ENCODE measurements at places on chromosomes 2 and 18.

GRCh38 chr2:219010162-219010756 lies 17.0 kb upstream of the CRYBA2 start:
- peak; percentile 17 for DNase-seq

DNA sequence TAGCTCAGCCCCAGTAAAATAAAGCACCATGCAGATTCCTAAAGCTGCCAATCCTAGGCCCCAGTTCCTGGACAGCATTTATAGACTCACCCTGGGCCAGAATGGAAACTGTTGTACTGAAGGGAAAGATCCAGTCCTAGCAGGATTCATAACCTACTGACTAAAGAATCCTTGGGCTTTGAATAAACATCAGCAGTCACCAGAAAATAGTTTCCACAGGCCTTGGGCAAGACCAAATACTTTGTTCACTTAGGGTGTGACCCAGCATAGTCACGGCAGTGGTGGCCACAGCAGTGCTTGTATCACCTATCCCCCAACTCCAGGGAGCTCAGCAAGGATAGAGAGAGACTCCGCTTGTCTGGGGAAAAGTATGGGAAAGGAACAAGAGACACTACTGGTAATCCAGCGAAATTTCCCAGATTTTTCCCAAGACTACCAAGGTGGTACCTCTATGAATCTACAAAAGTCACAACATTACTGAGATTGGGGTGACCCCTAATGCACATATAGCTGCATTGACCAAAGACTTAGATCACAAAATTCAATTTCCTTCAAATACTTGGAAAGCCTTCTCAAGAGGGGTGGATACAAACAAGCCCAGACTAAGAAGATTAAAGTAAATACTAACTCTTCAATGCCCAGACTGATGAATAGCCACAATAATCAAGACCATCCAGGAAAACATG lies 748.1 kb upstream of the LRATD1 start:
- DNase-seq: no peak

- DNase-seq: no peak
These were observed 234.0 kb downstream of the ZNF407 start for GRCh38 chr18:74831571-74832250.

- no peak for DNase-seq
These were observed 7.5 kb downstream of the HSBP1L1 start for GRCh38 chr18:79971986-79972385.

DNA sequence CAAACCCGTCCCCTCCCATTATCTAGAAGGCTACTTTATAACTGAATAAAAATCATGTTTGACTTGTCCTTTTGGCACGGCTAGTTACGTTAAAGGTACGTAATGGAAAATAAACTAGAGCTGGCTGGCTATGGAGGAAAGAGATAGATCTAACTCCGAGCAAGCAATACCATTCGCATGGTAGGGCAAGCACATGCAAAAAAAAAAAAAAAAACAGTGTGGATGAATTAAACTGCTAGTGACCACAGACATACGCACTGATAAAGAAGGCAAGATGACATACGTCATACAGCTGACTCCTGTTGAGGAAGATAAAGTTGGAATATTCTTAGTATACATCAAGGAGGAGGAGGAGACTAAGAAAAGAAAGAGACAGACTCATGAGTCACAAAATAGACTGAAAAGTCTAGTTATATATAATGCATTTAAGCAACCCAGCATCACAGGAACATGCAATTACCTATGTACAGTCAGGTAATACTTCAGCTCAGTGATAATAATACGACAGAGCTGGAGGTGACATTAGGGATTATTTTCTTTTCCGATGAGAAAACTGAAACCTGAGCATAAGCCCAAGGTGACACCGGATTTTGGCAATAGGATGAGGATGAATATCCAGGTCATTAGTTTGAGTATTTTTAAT lies 37.9 kb upstream of the NARS1 start:
- DNase-seq: no peak

GRCh38 chr2:102238039-102238756 lies 51.4 kb downstream of the IL1RL2 start:
- DNase-seq: no peak

DNA sequence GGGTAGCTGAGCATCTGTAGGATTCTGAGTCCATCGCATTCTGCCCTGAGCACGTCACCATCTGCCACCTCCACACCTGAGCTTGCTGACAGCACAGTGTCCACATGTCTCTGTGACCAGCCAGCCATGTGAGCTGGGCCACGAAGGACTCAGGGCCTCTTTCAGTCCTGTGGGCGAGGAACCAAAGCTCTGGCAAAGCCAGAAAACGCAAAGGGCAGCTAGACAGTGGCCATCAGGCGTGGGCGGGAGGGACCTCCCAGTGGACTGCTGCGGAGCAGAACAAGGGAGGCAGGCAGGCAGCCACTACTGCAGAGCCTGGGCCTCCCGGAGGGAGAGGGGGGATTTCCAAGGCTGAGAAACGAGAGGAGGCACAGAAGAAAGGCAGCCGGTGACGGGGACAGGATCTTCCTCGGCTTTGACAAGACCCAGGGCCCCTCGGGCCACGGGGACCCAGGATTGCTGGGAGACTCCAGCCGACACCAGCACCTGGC lies 274.6 kb upstream of the SALL3 start:
- no peak for DNase-seq

- DNase-seq: no peak
These were observed 3.0 kb upstream of the CD8A start for GRCh38 chr2:86793752-86794151.

- no peak for DNase-seq
These were observed 866.0 kb downstream of the LRP1B start for GRCh38 chr2:141264848-141265247.

- no peak for DNase-seq
These were observed 238.5 kb upstream of the FANCL start for GRCh38 chr2:58479535-58480140.

- peak; percentile 58 for DNase-seq
These were observed 47.1 kb downstream of the KCMF1 start for GRCh38 chr2:85018049-85018447.

- no peak for DNase-seq
These were observed 301.4 kb downstream of the CMPK2 start for GRCh38 chr2:6564326-6564725.

DNA sequence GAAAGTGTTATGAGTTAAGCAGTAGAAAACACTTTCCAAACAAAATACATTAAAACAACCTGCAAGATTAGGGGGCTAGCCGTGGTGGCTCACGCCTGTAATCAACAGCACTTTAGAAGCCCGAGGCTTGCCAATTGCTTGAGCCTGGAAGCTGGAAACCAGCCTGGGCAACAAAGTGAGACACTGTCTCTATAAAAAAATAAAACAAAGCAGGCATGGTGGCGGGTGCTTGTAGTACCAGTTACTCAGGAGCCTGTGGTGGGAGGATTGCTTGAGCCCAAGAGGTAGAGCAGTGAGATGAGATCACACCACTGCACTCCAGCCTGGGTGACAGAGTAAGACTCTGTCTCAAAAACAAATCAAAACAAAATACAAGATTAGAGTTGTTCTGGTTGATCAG lies 208.3 kb downstream of the ERBB4 start:
- no peak for DNase-seq

GRCh38 chr2:223613017-223613950 lies 11.1 kb upstream of the SCG2 start:
- DNase-seq: peak; percentile 3

DNA sequence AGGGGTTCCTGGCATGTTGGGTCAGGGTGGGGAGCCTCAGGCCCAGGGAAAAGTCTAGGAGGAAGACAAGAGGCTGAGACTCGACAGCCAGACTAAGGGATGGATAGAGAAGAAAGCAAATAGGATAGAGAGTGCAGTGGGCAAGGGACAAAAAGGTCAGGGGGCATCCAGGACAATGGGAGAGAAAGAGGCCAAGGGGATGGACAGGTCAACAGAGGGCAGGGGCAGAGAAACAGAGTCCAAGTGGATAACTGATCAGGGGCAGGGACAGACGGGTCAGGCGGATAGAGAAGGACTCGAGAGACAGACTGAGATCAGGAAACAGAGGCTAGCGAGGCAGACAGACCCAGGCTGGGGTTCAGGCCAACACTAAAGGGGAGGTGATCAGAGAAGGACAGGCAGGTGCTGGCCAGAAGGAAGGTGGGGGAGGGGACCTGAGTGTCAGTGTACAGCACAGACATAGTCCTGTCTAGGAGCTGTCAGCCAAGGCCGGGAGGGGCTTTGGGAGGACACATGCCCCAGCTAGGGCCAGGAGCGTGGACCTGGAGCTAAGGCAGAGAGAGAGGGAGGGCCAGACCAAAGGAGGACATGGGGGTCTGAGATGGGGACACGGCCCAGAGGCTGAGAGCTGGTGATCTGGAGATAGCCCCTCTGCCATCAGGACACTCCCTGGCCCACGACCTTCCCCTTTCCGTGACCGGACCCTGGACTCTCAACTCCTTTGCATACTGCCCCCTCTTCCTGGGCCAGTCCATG lies 12.2 kb downstream of the ASIC4 start:
- no peak for DNase-seq

Measured in activated CD4-positive, alpha-beta T cell treated with anti-CD3 and anti-CD28 coated beads, Interleukin-2, amount 50 U/mL, for 16 hours (primary cell).